ENCODE measurements at places on chromosomes 6 and 20.

DNA sequence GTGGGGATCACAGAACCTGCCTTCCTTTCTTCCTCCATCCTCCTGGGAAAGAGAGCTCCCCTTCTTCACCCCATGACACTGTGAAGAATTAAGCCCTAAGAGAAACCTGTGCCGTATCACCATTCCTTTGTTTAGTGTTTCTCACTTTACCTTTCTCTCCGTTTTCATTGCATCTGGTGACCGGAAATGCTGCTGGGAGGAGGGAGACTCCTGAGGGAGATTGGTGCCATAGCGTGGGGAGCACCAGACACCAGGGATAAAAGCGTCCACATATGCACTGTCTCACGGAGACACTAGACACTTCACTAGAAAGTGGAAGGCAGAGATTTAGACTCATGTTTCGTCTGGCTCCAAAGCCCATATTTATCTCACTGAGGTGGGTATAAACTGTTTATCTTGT, 15.5 kb upstream of the ULBP3 start:
- DNase-seq: no peak

- DNase-seq: no peak
These were observed 22.0 kb downstream of the KIF13A start for GRCh38 chr6:17965397-17965796.

DNA sequence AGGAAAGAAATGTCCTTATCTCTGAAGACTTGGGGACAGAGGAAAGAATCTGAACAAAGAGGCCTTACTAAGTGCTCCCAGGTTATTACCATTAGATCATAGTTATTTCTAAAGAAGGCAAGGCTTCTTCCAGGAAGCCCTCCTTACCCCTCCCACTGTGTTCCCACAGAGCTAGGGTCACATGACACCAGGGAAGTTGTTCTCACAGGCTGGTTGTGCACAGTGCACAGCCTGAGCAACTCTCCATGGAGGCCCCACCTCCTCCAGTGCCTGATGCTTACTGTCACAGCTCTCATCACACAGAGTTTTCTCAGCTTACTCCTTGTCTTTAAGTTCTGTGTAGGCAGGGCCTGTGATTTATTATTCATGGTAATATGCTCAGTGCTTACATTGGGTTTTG, 68.9 kb upstream of the SCGN start:
- DNase-seq: no peak

GRCh38 chr20:59972037-59972801, 14.0 kb downstream of the CDH26 start:
- no peak for DNase-seq
